ENCODE measurements at places on chromosomes 13 and 19.

DNA sequence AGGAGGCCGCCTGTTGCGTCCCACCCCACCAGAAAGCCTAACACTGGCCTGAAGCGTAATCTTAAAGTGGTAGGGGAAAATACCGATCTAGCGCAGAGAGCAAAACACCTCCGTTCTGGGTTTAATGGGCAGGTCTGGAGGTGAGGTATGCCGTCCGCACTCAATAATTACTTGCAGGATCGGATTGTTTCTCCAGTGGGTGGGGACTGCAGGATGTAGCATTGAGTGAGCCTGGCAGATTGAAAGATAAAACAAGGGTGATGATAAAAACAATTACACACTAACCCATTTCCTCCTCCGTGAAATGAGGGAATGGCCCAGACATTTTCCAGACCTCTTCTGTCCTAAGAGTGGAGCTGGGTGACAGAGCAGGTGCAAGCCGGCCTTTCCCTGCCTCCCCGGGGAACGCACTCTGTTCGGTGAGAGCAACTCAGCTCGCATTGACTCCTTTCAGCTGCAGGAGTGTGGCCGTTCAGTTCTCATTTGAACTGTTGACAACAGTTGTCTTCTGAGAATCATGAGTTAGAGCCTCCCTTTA lies 110.2 kb upstream of the DOCK9 start:
- DNase-seq: no peak

- no peak for DNase-seq
Measured at GRCh38 chr13:77859450-77859849, 59.2 kb downstream of the EDNRB start.

GRCh38 chr13:60351326-60351725 lies 45.7 kb upstream of the TDRD3 start:
- DNase-seq: no peak

- no peak for DNase-seq
Measured at GRCh38 chr13:41970918-41971317, 10.0 kb upstream of the VWA8 start.

DNA sequence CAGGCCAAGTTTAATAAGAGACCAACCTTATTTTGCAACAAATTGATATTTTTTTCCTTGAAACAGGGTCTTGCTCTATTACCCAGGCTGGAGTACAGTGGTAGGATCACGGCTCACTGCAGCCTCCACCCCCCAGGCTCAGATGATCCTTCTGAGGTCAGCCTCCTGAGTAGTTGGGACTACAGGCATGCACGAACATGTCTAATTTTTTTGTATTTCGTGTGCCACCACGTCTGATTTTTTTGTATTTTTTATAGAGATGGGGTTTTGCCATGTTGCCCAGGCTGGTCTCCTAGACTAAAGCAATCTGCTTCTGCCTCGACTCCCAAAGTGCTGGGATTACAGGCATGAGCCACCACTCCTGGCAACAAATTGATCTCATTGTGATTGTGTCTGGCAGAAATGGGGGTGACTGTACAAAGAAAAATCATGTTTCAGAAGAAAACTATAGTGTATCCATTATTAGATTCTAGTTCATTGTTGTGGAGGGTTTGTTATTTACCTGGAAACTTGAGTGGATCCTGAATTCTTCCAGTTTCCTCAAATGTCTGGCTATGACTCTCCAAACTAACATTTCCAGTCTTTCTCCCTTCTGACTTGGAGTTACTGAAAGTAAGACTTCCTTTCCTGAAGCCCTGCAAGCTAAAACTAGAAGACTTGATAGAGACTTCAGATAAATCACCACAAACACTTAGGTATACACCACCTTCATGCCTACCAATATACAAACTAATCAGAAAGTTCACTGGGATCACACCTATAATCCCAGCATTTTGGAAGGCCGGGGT lies 17.3 kb upstream of the AKT2 start:
- no peak for DNase-seq

- no peak for DNase-seq
Measured at GRCh38 chr13:77946522-77946921, 27.9 kb upstream of the EDNRB start.

- no peak for DNase-seq
Measured at GRCh38 chr13:44347301-44347700, 26.3 kb upstream of the SERP2 start.

GRCh38 chr13:40764587-40765403 lies 6.2 kb downstream of the MRPS31 start:
- DNase-seq: no peak

GRCh38 chr13:97413694-97414093 lies 20.3 kb upstream of the RAP2A start:
- no peak for DNase-seq

DNA sequence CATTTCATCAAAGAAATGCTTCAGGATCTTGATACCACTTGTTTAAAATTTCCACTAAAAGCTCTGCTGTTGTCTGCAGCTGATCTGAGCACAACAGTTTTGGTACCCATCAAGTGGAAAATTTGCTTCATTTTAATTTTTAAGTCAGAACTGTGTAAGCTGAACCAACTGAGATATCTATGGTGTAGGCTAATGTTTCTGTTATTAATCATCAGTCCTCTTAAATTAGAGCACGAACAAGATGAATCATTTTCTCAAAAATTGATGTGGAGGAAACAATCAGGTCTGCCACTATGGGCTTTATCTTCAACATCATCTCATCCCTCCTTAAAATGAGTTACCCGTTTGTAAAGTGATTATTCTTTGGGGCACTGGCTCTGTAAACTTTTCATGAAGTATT lies 221.5 kb upstream of the NBEA start:
- no peak for DNase-seq

GRCh38 chr13:99809926-99810325 lies 161.6 kb downstream of the ZIC5 start:
- DNase-seq: no peak

DNA sequence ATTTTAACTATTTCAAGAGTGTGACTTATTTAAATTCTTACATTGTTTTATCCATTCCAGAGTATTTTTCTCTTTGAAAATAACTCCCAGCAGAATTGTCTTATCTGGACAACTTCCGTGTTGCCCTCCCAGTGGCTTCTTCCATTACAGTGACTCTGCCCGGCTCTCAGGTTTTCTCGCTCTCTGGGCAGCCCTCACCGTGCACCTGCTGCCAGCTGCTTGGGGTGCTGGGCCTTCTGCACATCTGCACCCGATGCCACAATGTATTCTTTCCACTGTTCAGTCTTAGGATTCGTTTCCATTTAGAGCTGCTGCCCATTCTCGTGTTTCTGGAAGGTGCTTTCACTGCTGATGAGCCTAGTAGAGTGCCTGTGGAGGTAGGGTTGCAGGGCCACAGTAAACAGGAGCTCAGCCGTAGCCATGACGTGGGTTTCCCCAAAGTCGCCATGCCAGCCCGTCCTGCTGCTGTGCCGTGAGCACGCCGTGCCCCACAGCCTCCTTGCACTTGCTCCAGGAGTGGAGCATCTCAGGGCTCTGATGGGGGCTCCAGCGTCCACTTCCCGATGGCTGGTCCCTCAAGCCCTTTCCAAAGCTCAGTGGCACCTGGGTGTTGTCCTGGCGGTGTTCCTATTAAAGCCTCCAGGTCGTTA lies 46.1 kb upstream of the DCUN1D2 start:
- peak; percentile 24 for DNase-seq

All from lower lobe of right lung (tissue), 2 donors.